ENCODE measurements at places on chromosomes 3 and 15.

DNA sequence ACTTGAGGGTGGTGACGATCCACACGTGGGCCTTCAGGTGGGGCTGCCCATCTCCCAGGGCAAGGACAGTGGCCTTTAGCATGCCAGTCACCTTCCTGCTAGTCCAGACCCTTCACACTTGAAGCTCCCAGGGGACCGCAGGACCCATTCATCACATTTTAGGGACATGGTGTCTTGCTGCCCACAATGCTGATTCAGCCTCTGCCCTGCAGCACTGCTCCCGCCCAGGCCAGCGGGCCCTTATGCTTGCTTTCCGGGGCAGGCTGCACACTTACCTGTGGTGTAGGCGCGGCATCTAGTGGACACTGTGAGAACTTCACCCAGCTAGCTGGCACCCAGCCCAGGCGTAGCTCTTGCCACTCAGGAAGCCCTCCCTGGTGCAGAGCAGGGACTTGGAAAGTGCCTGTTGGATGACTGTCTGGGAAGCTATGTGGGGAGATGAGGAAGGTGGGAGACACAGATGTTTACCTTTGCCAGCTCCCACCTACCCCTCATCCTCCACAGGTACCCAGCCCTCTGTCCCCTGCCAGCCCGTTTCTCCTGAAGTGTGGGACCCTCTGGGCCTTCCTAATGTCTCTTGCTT, 26.3 kb upstream of the NR2C2 start:
- peak; percentile 80 for DNase-seq

- no peak for DNase-seq
Measured at GRCh38 chr3:65265511-65265910, 577.7 kb upstream of the ADAMTS9 start.

GRCh38 chr3:188888321-188889053, 283.3 kb upstream of the TPRG1 start:
- no peak for DNase-seq

- no peak for DNase-seq
Measured at GRCh38 chr3:146052056-146052790, 108.8 kb downstream of the PLOD2 start.

DNA sequence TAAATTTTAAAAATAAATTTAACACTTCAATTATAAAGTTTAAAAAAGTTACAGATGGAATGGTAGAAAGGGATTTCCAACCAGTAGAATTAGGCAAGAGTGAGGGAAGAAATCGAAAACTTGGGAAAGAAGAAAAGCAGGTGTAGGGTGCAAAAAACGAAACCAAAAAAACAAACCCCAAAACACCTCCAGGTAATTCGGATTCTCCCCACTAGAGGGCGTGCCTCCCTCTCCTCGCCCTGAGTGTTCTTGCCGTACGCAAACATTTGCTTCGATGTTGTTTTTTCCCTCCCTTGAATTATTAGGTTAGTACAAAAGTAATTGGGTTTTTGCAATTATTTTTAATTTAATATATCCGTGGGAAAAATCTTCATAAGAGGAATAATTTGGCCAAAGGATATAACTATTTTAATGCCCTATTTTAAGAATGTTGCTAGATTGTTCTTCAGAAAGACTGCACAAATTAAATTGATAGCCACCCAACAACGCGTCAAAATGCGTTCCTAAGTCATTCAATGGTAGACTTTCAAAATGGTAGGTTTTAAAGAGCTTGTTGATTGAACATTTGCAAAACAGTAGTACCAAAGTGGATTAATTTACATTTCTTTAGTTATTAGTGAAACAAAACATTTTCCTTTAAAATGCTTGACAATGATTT, 63.7 kb downstream of the SLC30A4 start:
- DNase-seq, result peak; percentile 56

DNA sequence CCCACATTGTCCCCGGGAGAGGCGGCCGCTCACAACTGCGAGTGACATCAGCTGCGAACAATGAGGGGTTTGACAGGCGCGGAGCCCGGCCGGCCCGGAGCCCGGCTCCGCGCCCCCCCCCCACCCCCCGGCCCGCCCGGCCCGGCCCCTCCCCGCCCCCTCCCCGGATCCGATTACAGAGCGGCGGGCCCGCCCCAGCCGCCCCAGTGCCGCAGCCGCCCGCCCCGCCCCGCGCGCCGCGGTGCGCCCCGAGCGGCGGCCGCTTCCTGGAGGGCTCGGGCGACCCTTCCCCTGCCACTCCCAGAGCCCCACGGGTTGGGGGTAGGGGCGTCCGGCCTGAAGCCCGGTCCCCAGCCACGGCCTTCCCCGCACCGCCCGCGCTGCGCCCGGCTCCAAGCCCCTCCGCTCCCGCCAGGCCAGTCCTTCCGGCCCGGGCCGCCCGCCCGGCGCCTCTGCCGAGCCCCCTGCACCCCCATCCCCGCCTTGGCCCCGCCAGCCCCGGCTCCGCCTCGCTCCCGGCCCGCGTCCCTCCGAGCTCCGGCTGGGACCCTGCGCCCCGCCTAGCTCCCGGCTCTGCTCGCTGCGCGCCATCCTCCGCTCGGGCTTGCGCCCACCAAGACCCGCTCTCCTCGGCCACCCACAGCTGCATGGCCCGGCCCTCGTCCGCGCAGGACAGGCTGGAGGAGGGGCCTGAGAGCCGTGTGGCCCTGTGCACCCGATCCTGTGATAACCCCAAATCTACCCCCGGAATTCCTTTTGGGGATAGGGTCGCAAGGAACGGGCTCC, at the start of gene PCBP4:
Gene PCBP4 (minus strand): TSS at position 71 of the 786 bp plus-strand sequence. CDS start 6,214 bp downstream, outside the sequence.
- no peak for DNase-seq

- DNase-seq, result no peak
Measured at GRCh38 chr3:188361888-188362287, 207.9 kb downstream of the LPP start.

- no peak for DNase-seq
Measured at GRCh38 chr15:67142092-67142766, 76.8 kb downstream of the SMAD3 start.

GRCh38 chr3:196186651-196187573, 24.3 kb downstream of the ZDHHC19 start:
- DNase-seq, result no peak

DNA sequence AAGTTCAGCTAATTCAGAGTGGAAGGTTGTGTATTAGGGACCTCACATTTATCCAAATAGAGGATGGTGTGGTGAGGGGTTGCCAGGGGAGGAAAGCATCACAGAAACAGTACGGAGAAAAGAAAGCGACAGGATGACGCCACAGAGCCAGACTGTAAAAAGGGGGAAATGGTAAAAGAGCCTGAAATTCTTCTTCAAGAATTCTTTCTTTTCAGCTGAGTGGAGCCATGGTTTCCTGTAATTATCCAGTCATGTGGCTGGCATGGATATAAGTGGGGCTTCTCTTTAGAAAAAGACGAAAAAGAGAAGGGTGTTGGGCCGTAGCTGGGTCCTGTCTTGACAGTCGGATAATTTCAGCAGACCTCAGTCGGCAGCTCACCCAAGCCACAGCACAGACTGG, 24.5 kb upstream of the PSMD6 start:
- DNase-seq, result no peak

- DNase-seq, result no peak
Measured at GRCh38 chr15:28907338-28907960, 21.7 kb downstream of the APBA2 start.

- DNase-seq, result no peak
Measured at GRCh38 chr3:102205647-102206046, 229.2 kb upstream of the ZPLD1 start.

DNA sequence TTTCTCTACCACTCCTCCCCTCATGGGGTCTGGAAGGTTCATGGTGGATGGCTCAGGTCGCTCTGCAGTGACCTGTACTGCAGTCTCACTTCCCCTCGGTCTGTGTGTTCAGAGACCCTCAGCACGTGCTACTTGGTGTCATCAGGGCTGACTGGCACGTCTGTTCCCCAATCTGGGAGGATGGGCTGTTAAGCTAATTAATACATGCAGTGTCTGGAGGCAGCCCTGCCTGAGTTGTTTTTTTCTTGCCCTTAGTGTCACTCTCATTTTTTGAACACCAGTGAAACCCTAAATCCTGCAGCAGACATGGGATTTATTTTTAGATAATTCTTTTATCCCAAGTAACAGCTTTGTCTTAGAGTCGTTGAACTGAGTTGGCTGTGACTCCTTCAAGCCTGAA, 64.6 kb downstream of the ARNT2 start:
- DNase-seq, result no peak

- DNase-seq, result no peak
Measured at GRCh38 chr3:141963301-141963700, 86.9 kb downstream of the ATP1B3 start.

DNA sequence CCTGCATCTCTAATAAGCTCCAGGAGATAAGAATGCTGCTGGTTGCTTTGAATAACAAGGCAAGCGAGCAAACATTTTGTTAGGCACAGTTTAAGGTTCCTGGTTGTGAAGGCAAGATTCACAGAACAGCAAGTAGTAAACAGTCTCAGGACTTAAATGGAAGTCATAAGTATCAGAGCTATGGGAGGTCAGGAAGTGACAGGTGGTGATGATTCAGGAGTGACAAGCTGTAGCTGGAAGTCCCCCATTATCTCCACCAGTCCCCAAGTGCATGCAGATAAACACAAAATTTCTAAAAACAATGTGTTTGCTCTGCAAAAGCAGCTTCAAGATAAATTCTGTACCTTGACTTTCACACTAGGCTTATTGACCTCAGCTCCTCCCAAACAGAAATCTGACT, 3.3 kb downstream of the FETUB start:
- DNase-seq, result no peak

- no peak for DNase-seq
Measured at GRCh38 chr3:53817809-53818208, 28.4 kb downstream of the CHDH start.

DNA sequence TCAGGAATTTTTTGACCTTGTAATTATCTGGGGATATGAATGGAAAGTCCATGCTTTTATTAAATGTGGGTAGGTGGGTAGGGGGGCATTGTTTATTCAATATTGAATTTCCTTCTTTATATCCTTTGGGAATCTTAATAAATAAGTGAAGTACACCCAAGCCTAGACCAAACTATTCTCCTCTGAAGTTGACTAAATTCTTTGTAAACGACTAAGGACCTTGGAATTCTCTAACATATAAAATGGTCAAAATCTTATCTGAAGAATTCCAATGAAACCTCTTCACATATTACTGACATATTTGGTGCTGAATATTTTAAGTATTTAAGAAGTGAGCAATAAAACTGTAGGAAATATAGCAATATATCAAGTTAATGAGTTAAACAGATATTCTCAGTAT, 1432.1 kb upstream of the GBE1 start:
- DNase-seq, result no peak

GRCh38 chr3:172868582-172869200, 118.2 kb downstream of the ECT2 start:
- no peak for DNase-seq

DNA sequence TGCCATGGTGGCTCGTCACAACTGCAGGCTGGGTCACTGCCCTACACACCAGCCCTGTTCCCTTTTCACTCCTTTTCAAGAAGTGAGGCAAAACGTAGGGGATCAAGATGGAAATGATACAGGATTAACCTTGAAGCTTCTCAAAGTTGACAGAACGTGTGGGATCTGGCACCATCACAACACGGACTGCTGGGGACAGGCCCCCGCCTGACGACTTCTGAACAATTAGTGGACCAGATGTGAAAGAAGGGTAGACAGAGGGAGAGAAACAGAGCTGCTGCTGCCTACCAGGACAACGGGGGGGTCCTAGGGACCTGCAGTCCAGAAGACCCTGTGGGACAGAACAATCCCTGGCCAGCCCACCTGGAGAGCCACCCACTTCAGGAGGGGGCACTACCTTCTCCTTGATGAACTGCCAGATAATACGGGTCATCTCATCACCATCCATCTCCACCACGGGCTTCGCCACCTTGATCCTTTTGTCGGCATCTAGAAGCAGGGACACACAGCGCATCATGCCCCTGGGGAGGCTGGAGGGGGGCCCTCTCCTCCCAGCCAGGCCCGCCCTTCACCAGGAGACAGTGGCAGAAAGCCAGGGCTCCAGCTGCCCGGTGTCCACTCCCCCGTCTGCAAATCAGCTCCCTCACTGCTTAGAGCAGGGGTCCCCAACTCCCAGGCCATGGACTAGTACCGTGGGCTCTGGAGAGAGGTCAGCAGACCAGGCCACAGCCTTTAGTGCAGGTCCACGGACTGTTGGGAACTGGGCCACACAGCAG, 10.9 kb downstream of the IDH2 start:
- DNase-seq, result no peak

DNA sequence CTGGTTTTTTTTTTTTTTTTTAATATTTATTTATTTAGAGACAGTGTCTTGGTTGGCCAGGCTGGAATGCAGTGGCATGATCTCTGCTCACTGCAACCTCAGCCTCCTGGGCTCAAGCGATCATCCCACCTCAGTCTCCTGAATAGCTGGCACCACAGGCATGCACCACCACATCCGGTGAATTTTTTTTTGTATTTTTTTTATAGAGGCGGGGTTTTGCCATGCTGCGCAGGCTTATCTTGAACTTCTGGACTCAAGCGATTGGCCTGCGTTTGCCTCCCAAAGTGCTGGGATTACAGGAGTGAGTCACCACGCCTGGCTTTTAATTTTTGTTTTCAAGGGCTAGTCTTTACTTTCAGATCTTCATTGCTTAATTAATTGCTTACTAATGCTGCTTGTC, 13.1 kb downstream of the PCCB start:
- DNase-seq, result no peak

Measured in AML-193 (cell line).